ENCODE measurements at places on chromosomes 1 and 21.

GRCh38 chr21:14699433-14700407 lies 153.6 kb upstream of the SAMSN1 start:
- no peak for DNase-seq

- no peak for DNase-seq
Observed at GRCh38 chr1:92826792-92827191, 5.0 kb upstream of the RPL5 start.

DNA sequence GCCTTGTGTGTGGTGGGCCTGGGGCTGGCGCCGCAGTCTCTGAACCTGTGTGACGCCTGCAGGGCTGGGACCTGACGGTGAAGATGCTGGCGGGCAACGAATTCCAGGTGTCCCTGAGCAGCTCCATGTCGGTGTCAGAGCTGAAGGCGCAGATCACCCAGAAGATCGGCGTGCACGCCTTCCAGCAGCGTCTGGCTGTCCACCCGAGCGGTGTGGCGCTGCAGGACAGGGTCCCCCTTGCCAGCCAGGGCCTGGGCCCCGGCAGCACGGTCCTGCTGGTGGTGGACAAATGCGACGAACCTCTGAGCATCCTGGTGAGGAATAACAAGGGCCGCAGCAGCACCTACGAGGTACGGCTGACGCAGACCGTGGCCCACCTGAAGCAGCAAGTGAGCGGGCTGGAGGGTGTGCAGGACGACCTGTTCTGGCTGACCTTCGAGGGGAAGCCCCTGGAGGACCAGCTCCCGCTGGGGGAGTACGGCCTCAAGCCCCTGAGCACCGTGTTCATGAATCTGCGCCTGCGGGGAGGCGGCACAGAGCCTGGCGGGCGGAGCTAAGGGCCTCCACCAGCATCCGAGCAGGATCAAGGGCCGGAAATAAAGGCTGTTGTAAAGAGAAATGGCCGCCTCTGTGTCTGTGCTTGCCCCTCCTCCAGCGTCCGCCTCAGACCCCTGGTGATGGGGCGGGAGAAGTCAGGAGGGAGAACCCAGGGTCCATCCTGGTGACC lies 788 bp downstream of the ISG15 start:
- no peak for DNase-seq

DNA sequence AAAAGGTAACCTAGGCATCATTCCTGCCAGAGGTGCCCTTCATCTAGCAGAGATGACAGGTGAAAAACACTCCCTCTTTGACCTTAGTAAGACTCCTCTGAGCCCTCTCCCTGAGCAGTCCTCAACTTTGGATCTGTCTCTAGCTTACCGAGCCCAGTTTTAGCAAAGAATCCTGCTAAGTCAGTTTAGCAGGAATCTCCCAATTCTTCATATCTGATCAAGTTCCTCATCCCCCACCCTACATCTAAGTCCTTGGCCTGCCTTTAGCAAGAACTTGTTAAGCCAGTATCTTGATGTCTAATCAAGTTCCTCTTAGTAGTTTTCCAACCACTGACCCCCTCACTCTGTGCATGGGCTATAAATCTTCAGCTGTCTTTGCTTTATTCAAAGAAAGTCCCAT lies 235.6 kb downstream of the OMA1 start:
- no peak for DNase-seq

DNA sequence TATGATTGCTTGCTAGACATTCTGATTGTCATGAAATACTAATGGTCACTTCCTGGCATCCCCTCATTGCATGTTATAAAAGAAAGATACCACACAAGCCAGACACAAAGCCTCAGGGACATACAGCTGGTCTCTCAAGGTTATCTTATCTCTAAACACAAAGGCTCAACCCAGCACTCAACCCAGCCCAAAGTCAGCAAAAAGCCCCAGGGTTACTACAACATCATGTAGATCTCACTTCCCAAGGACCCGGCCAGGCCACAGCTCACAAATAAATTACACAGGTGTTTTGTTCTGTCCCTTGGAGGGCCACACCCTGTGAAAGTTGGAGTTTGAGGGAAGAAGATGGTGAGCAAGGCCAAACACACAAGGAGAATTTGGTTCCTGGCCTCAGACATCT lies 109.7 kb upstream of the BARHL2 start:
- DNase-seq, result no peak

DNA sequence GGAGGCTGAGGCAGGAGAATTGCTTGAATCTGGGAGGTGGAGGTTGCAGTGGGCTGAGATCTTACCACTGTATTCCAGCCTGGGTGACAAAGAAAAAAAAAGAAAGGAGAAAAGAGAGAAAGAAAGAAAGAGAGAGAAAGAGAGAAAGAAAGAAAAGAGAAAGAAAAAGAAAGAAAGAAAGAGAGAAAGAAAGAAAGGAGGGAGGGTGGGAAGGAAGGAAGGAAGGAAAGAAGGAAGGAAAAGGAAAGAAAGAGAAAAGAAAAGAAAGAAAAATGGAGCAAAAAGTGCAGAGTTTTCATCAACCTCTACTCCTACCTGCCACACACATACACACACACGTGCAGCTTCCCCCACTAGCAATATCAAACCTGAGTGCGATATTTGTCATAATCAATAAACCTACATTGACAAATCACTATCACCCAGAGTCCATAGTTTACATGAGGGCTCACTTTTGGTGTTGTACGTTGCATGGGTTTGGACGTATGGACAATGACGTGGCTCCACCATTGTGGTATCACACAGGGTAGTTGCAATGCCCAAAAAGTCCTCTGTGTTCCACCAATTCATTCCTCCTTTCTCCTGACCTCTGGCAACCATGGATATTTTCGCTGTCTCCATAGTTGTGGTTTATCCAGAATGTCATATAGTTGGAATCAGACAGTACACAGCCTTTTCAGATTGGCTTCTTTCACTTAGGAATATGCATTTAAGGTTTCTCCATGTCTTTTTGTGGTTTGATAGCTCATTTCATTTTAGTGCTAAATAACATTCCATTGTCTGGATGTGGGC lies 36.5 kb downstream of the EVA1C start:
- no peak for DNase-seq

DNA sequence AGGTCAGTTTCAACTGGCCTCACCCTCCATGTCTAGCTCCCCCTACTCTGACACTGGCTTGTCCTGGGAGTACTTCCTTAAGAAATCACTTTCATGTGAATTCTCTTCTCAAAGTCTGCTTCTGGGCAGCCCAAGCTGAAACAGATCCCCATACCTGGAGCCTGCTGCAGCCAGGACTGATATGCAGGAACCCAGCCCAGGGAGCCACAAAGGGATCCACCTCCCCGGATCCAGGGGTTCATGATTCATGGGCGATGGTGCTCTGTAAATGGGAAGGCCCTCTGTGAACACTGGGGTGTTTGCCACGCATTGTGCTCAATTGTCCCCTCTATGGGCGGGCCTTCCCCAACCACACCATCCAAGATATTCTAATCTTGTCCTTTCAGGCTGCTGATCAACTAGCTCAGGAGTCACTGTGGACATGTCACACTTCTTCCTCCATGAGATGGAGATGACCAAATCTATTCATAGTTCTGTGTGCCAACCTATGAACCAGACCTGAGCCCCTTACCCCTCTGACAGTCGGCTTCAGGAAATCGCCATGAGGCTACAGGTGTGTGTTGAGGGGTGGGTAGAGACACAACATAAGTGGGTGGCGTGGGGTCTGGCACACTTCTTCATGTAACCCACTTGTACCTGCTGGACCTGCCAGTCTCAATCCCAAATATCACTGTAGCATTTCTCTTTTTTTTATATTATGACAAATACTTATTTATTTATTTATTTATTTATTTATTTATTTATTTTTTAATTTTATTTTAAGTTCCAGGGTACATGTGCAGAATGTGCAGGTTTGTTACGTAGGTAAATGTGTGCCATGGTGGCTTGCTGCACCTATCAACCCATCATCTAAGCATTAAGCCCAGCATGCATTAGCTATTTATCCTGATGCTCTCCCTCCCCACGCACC lies 41.8 kb downstream of the RUNX3 start:
- no peak for DNase-seq

DNA sequence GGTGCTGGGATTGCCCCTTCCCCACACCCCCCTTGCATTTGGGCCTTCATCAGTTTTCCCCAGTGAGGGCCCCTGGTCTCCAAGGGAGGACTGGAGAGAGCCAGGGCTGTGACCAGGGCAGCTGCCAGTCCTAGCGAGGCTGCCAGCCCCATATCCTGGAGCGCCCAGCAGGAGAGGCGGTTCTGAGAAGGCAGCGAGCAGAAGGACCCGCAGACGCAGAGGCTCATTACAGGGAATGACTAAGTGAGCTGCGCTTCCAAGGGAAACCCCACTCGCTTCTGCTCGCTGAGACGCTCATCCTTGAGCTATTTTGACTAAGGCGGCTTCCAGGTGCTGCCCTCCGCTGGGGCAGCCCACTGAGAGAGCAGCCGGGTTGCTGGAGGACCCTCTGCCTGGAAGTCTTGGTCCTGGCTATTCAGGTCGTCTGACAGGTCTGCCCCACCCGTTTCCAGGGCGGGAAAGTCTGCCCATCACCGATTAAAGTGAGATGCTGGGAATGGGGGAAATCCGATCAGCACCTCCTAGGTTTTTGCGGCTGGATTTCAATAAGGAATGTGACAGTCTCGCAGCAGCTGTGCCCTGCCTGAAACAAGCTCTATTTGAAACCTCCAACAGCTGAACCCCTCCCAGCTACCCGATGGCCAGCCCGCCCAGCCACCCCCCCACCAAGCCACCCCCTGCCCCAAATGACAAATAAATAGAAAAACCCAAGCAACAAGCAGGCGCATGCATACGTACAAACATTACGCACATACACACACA lies 2.8 kb downstream of the KCNN3 start:
- no peak for DNase-seq

DNA sequence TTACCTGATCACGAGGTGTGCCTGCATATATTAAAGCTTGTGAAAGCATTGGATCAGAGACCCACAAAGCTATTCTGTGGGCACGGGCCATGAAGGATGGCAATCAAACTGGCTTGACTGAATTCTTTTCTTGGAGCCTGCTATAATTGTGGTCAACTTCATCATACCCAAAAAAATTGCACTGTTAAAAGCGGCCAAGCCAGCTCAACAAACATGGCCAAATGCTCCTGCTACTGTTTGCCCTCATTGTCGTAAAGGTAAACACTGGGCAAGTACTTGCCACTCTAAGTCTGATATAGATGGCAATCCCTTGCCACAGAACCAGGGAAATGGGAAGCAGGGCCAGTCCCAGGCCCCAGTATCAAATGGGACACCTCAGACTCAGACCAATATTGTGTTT lies 6.6 kb upstream of the GSTM5 start:
- DNase-seq, result no peak

DNA sequence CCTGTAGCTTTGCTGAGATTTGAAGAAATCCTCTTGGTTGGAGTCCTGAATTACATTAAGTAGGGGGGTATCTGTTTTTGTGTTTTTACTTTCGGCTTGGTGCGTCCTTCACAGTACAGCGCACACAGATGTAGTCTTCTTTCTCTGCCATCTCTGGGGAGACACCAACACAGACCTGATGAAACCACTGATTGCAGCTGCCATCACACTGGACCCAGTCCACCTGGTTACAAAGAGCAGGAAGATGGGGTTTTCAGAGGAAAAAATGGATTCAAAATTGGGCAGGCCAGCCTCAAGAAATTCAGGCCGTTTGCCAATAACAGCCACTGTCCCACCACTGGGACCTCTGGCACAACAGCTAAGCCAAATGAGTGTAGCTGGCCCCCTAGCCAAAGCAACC lies 18.7 kb upstream of the SYT2 start:
- no peak for DNase-seq

DNA sequence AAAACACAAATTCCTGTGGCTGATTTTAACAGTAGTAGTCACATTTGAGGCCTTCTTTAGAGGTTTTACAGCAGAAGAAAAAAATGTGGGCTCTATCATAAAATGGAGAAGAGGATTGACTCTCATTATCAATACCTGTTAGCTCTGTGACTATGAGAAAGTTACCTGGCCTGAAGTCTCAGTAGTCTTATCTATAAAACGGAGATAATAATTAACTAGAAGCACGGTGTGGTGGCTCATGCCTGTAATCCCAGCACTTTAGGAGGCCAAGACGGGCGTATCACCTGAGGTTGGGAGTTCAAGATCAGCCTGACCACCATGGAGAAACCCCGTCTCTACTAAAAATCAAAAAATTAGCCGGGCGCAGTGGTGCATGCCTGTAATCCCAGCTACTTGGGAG lies 90.4 kb upstream of the PLPPR4 start:
- no peak for DNase-seq

DNA sequence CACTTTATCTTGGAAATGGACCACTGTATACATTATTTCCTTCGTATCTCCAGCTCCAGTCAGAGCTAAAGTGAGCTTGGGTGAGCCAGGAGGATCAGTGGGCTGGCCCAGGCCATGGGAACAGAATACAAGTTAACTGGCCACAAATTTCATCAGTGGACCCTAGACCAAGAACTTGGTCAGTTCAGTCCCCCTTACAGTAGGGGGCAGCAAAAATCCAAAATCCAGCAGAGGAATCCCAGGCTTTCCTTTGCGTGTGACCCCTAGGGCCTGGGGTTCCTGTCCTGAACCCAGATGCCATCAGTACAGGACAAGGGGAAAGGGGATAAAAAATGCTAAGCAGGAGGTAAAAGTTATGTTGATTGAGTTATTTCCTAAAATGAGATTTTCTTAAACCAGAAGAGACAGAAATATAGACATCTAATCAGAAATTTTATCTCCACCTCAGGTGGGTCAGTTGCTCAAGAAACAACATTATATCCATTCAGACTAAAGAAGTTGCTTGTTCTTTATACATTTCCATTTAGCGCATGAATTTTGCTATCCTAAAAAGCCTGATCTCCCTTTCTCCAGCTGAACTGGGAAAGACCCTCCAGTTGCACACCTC lies 24.1 kb upstream of the LCE5A start:
- DNase-seq, result no peak

- DNase-seq, result no peak
Observed at GRCh38 chr1:9230869-9231533, 3.6 kb upstream of the H6PD start.

- DNase-seq, result no peak
Observed at GRCh38 chr1:72827278-72827677, 544.9 kb upstream of the NEGR1 start.

DNA sequence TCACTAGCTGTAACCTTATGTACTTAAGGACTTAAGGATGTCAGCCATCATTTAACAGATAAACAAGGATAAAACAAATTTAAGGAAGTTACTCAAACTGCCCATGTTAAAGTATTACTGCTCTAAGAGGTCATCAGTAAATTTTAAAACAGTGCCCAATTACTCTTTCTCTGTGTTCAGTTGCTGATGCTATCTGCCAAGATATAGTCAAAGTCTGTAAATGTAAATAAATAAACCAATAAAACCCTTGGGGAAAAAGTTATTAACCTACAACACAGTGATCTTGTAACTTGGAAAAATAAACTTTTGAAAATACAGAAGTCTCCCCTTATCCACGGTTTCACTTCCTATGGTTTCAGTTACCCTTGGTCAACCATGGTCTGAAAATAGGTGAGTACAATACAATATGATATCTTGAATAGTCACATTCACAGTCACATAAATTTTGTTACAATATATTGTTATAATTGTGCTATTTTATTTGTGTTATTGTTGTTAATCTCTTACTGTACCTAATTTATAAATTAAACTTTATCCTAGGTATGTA lies 501.8 kb downstream of the LMO4 start:
- DNase-seq, result no peak

DNA sequence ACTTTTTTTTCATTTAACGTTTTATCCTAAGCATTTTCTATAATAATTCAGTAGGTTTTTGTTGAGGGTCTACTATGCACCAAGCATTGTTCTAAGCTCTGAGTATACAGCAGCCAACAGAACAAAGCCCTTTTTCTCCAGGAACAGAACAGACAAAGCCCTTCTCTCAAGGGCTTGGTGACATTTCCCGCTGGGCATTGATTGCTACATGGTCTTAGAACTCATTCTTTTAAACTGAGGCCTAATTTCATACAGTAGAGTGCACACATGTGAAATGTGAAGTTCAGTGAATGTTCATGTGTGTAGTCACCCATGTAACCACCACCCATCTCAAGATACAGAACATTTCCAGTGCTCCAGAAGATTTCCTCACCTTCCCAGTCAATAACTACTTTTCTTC lies 15.2 kb upstream of the PDIK1L start:
- DNase-seq, result no peak

All from SK-N-MC (cell line).